A549 treated with Hydrocortisone at 1 μM for 4 hours (cell line): ENCODE measurements at places on chromosomes 5 and 9. TPM values are rescaled to one million over a fixed set of nuclear protein-coding genes. Genes with fewer than 3 reads are reported as not detected.

The GMCL2 gene
- total RNA-seq = not detected in 5 replicates

The CCL21 gene
- not detected in 5 replicates for total RNA-seq

The SYK gene
- 0.02 to 0.08 TPM (median 0.05 TPM) in 4 of 5 replicates, not detected in the other for total RNA-seq

The SLC23A1 gene
- total RNA-seq = 0.97 to 1.6 TPM (median 1.5 TPM) in 5 replicates

The CCL28 gene
- 0.03 to 0.13 TPM (median 0.06 TPM) in 5 replicates for total RNA-seq

The TRPM3 gene
- total RNA-seq = not detected in 5 replicates

The FEM1C gene
- 5.5 to 9.1 TPM (median 7.1 TPM) in 5 replicates for total RNA-seq

The IFNA2 gene
- not detected in 5 replicates for total RNA-seq

The TAF11L5 gene
- not detected in 5 replicates for total RNA-seq
